ENCODE measurements at places on chromosomes 6 and 20.

DNA sequence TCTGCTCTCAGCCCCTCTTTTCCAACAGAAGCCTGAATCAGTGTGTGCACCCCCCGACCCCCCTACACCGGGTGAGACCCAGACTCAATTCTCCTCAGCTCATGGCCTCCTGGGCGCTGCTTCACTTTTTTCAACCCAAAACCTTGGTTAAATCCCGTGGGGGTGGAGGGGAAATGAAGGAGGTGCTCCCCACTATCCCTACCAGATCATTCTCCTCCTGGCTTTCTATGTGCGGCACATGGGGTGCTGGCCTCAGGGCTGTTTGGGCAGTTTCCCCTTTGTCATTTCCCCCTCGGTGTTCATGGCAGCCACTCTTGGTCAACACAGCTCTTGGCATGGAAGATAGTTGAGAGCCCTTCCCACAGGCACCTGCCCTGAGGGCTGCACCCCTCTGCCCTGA, 4.6 kb downstream of the CST4 start:
- H3K36me3 ChIP-seq: no peaks in the 10 kb centered on the region
- no peak overlapping the region for H3K27ac ChIP-seq
- no peak for DNase-seq
- no peaks in the 10 kb centered on the region for H3K4me1 ChIP-seq

DNA sequence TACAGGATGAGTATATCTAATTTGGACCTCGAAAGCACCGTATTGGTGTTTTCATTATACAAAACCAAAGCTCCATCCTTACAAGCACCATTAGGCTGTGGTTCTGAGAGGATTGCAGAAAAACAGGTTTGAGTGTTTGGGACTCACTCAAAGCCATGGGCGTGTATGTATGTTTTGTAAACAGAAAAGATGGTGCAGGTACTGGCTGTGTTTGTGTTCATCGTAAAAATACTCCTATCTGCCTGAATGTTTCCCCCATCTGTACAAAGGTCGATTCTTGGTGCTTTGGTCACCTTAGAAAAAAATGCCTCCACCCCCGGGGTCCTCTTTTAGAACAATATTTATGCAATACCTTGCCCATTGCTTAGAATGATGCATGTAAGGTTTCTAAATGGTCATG, 286.6 kb downstream of the TSHZ2 start:
- H3K27me3 ChIP-seq: no peaks in the 10 kb centered on the region
- DNase-seq: no peak
- H3K4me1 ChIP-seq: no peaks in the 10 kb centered on the region
- no peak overlapping the region for H3K27ac ChIP-seq
- no peaks in the 10 kb centered on the region for H3K36me3 ChIP-seq

DNA sequence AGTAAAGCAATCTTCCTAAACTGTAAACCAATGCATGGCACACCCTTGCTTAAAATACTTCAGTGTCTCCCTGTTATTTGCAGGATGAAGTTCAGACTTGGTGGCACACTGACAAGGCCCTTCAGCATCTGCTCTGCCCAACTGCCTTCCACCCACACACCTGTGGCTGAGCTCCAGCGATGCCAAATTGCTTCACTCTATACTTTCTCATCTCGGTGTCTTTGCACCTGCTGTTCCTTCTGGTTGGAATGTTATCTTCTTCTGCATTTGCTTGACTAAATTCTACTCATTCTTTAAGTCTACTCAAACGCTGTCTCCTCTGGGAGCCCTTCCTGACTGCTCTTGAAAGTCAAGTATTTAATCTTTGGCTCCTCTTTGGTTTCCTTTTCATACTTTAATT, 100.1 kb upstream of the SUPT3H start:
- H3K36me3 ChIP-seq: no peaks in the 10 kb centered on the region
- no peaks in the 10 kb centered on the region for H3K27me3 ChIP-seq
- H3K4me3 ChIP-seq: no peak overlapping the region
- H3K4me1 ChIP-seq: no peaks in the 10 kb centered on the region
- no peak overlapping the region for H3K27ac ChIP-seq

DNA sequence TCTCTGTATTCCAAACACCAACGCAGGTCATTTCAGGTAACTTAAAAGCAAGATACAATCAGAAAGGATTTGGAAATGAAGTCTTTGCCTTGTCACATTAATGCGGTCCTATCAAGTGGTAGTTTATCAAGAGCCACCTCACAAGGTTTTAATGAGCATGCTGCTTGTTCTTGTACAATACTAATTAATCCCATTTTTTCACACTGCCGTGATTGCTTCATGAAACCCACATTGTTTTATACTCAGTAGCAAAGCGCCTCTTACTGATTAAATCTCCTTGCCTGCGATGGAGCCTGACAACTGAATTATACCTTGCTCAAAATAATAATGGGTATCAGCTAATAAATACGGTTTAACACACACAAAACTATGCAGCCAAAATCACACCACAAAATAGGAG, 234.1 kb upstream of the TSHZ2 start:
- no peaks in the 10 kb centered on the region for H3K36me3 ChIP-seq
- H3K4me3 ChIP-seq: no peak overlapping the region
- H3K27me3 ChIP-seq: no peaks in the 10 kb centered on the region
- no peak overlapping the region for H3K27ac ChIP-seq
- no peaks in the 10 kb centered on the region for H3K4me1 ChIP-seq
- DNase-seq: no peak

GRCh38 chr6:157991067-157991432, 9.4 kb downstream of the SYNJ2 start:
- no peak overlapping the region for H3K4me3 ChIP-seq
- H3K4me1 ChIP-seq: peaks cover 6% of the 10 kb centered on the region
- no peak overlapping the region for H3K27ac ChIP-seq
- no peaks in the 10 kb centered on the region for H3K36me3 ChIP-seq

DNA sequence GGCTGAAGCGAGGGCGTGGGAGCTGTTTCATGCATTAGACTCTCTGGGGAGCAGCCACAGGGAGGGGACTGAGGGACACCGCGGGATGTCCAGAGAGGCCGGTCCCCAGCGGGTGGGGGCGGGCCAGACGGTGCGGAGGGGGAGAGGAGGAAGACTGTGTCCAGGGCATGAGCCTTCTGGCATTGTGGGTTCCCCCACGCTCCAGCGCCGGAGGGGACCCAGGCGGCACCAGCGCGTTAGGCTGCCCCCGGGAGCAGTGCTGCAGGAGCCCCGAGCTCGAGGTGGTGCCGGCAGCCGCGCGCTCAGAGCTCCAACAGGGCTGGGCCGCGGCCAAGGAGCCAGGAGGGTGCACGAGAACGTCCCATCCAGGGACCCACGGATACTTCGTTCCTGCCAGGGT, 14.4 kb downstream of the SLC22A3 start:
- no peaks in the 10 kb centered on the region for H3K4me1 ChIP-seq
- H3K27ac ChIP-seq: no peak overlapping the region
- DNase-seq: no peak
- no peak overlapping the region for H3K4me3 ChIP-seq

GRCh38 chr20:22207280-22207679, 377.1 kb downstream of the FOXA2 start:
- no peak overlapping the region for H3K4me3 ChIP-seq
- H3K27me3 ChIP-seq: no peaks in the 10 kb centered on the region
- no peak overlapping the region for H3K27ac ChIP-seq
- H3K36me3 ChIP-seq: no peaks in the 10 kb centered on the region
- H3K4me1 ChIP-seq: no peaks in the 10 kb centered on the region

- DNase-seq: no peak
- H3K27ac ChIP-seq: no peak overlapping the region
- H3K4me1 ChIP-seq: no peaks in the 10 kb centered on the region
- H3K27me3 ChIP-seq: no peaks in the 10 kb centered on the region
Measured at GRCh38 chr20:51386586-51386985, 155.9 kb downstream of the NFATC2 start.

GRCh38 chr20:13348311-13349234, 127.5 kb downstream of the ISM1 start:
- H3K36me3 ChIP-seq: no peaks in the 10 kb centered on the region
- no peaks in the 10 kb centered on the region for H3K27me3 ChIP-seq
- H3K4me3 ChIP-seq: no peak overlapping the region
- DNase-seq: no peak
- H3K4me1 ChIP-seq: no peaks in the 10 kb centered on the region

DNA sequence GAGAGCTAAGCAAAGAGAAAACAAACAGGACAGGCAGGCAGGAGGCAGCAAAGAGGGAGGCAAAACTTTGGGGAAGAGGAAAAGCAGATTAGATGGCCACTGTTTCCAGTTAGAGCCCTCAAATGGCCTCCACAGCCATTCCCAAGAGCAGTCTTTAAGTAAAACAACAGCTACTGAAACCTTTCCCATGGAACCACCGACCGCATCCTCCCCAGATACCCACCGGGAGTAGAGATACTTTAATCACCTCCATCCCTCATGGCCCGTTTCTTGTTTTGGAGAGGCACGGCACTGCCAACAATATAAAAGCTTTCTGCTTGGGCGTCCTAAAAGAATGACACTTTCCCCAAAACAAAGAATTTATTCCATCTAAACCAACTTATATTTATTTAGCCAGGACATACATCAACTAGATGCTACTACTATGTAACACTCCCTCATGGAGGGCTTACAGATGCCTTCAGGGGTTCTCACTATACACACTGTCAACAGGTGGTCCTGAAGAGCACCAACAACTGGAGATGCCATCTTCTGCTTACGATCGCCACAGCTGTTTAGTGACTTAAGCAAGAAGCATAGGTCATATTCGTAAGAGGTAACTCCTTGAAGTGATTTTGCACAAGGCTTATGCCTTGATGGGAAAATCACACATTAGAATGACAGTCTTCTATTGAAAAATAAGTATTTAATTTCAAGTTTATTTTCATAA, 43.4 kb downstream of the CNKSR3 start:
- H3K36me3 ChIP-seq: no peaks in the 10 kb centered on the region
- DNase-seq: no peak
- no peak overlapping the region for H3K27ac ChIP-seq
- peaks cover 13% of the 10 kb centered on the region for H3K4me1 ChIP-seq
- no peaks in the 10 kb centered on the region for H3K27me3 ChIP-seq

- H3K4me1 ChIP-seq: no peaks in the 10 kb centered on the region
- no peak overlapping the region for H3K27ac ChIP-seq
- no peaks in the 10 kb centered on the region for H3K36me3 ChIP-seq
- no peak overlapping the region for H3K4me3 ChIP-seq
- no peak for DNase-seq
Measured at GRCh38 chr20:59747671-59748515, 143.6 kb downstream of the PHACTR3 start.

GRCh38 chr6:35148167-35148741, 7.1 kb upstream of the TCP11 start:
- peak; percentile 88 for DNase-seq
- no peaks in the 10 kb centered on the region for H3K36me3 ChIP-seq
- no peak overlapping the region for H3K4me3 ChIP-seq
- no peak overlapping the region for H3K27ac ChIP-seq
- no peaks in the 10 kb centered on the region for H3K27me3 ChIP-seq

DNA sequence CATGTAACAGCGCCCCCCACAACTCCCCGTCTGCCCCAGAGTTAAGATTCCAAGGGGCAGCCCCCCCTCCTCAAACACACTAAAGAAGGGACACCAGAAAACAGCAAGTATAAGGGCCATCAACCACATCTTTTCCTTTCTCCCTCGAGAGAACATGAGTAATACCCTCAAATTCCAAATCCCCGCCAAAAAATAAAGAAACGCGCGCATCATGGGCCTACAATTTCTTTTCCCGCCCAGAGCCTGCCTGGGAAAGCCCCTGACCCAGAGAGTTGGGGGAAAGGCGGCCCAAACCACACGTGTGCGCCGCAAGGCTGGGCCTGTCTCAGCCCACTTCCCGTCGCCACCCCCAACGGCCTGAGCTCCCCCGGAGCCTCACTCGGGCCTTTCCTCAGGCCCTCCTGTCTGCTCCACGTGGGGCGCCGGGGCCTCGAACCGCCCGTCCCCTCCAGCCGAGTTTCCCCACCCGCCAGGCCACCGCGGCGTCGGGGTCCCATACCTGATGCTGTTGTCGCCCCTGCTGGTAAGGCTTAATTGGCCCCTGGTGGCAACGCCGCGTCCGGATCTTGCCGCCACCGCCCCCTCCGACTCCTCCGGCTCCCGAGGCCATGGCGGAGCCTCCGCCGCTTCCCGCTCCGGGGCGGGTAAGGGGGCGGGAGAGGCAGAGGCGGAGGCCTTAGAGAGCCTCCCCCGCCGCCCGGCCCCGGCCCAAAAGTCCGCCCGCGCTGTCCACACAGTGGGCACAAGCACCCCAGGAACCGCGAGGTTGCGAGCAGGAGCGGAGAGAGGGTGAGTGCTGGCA, 746 bp downstream of the NUP153 start:
- H3K27ac ChIP-seq: peak overlapping the region; percentile 95
- H3K4me1 ChIP-seq: peaks cover 8% of the 10 kb centered on the region
- H3K27me3 ChIP-seq: no peaks in the 10 kb centered on the region
- H3K4me3 ChIP-seq: peak overlapping the region; percentile 73
- DNase-seq: peak; percentile 92
- H3K36me3 ChIP-seq: no peaks in the 10 kb centered on the region

DNA sequence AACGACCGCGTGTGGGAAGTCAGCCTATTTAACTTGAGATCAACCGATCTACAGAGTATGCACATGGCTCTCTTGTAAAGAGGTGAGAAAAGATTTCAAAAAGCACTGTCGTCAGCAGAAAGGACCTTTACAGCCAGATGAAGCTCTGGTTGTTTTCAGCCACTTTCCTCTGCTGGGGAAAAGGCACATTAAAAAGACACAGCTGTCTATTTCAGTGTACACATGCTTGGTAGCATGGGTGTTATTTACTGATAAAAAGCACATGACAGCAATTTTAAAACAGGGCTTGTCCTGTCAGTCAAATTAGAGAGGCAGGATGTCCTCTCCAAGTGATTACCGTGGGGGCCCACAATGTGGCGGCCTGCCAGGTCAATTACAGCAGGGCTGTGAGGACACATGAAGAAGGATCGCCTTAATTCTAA, 188.9 kb downstream of the PRKN start:
- no peaks in the 10 kb centered on the region for H3K27me3 ChIP-seq
- H3K4me1 ChIP-seq: no peaks in the 10 kb centered on the region
- no peak for DNase-seq
- H3K4me3 ChIP-seq: no peak overlapping the region

GRCh38 chr20:13297147-13297899, 76.2 kb downstream of the ISM1 start:
- peaks cover 4% of the 10 kb centered on the region for H3K4me1 ChIP-seq
- peak; percentile 14 for DNase-seq
- peak overlapping the region; percentile 33 for H3K27ac ChIP-seq
- no peak overlapping the region for H3K4me3 ChIP-seq
- no peaks in the 10 kb centered on the region for H3K27me3 ChIP-seq
- no peaks in the 10 kb centered on the region for H3K36me3 ChIP-seq

DNA sequence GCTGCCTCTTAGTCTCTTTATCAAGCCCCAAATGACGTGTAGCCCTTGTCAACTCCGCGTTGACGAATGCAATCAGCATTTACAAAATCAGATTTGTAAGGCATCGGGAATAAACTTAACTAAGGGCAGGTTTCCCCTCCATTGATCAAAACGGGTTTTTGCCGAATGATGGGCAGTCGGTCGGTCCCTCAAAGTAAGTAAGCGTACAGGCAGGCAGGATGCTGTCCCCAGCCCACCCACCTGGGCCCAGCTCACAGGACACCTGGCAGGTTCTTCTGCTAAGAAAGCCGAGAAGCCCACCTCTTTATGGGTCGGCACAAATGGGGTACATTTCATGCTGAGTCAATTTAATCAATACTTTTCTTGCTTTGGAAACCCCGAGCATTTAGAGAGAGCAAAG, 22.0 kb upstream of the MAFB start:
- no peaks in the 10 kb centered on the region for H3K27me3 ChIP-seq
- H3K27ac ChIP-seq: no peak overlapping the region
- H3K4me1 ChIP-seq: no peaks in the 10 kb centered on the region
- no peak overlapping the region for H3K4me3 ChIP-seq
- DNase-seq: no peak
- H3K36me3 ChIP-seq: no peaks in the 10 kb centered on the region
